ENCODE measurements at places on chromosomes 7 and 10.

- no peak for DNase-seq
Observed at GRCh38 chr10:72503241-72503640, 122.6 kb downstream of the MICU1 start.

DNA sequence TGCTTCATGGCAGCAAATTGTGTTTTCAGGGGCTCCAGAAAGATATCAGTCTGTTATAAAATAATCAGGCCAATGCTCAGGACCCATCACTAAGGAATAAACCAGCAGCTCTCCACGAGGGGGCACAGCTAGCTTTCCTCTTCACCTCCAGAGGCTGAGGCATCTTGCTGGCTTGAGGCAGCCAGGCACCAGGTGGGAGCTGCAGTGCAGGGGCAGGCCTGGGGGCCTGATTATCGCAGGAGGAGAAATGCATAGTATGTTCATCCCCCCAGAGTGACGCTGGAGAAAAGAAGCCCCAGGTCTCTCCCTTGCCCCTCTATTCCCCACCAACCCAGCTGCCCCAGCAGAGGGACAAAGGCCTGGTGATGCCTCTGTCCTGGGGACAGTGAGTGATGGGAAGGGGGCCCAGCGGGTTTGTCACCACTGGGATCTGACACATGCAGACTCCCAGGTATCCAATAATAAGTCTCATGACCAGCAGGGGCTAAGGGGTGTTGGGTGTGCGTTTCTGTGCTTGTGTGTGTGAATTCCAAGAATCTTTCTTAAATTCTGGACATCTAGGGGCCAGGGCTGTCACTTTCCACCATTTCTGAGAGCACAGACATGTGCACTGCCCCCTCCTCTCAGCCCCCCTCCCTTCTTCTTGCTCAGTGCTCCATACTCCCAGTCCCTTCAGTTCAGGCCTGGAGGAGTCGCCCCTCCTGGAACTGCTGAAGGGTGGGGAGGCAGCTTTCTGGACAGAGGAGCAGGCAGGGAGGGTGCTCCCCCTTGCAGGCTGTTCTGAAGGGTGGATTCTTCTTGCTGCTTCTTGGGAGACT is 128.1 kb upstream of the FAM20C start:
- no peak for DNase-seq

DNA sequence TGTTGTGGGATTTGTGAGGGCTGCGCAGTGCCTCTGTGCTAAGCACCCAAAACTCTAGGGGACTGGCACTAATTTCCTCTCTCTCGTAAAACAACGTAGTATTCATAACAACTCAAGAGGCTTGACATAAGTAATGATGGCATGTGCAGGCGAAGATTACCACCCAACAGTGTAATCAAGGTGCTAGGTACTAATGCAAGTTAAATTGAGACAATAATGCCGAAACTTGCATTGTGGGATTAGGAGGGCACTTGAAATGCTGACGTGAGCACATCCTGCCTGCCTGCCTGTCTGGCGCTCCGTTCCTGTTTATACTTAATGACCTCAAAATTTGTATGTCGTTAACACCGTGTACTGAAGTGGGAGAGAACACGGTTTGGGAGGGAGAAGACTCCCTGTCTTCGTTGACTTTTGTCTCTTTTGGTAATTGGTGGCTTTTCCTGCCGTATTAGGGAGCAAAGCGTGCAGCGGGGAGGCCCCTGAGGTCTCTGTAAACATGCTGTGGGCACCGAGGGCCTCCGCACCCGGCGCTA is 139.0 kb downstream of the MGMT start:
- DNase-seq = no peak

DNA sequence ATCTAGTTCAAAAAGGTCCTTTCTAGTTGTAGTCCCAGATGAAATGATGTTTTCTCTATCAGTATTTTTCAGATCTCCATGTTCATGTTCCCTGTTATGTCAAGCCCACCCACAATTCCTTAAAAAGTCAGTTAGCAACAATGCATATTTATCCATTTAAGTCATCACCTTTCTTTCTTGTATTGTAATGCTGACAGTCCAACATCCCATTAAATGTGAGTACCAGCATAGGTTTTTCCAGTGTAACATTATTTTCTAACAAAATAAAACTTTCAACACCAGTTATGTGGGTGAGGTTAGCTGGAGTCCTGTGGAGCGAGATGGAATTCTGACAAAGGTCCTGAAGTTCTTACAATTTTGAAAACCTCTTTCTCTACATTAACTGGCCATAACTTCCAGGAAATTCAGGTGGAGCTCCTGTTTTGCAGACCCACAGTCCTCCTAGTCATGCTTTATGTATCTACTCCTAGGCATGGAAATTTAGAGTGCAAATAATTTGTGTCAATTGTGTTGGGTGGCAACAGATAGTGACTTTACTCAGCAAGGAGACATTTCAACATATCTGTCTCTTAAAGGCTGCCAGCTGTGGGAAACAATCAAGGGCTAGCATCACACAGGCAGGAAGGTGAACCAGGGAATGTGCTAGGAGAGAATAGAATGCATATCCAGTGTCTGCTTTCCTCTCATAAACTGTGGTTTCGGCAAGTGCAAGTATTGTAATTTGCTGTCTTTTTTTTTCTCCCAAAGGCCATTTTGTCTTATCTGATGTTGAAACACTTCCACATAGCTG is 162.6 kb downstream of the MTERF1 start:
- no peak for DNase-seq

GRCh38 chr7:100604028-100604975 is 2.1 kb downstream of the PCOLCE start:
- DNase-seq = peak; percentile 41

Measured in stimulated activated CD8-positive, alpha-beta memory T cell treated with anti-CD3 and anti-CD28 coated beads, Interleukin-15, amount 100 ng/mL, for 24 hours (primary cell).